Brain (organoid and tissue), 16 donors: ENCODE measurements at places on chromosomes 2 and 18. TPM values are rescaled to one million over a fixed set of nuclear protein-coding genes. Genes with fewer than 3 reads are reported as not detected.

DNA sequence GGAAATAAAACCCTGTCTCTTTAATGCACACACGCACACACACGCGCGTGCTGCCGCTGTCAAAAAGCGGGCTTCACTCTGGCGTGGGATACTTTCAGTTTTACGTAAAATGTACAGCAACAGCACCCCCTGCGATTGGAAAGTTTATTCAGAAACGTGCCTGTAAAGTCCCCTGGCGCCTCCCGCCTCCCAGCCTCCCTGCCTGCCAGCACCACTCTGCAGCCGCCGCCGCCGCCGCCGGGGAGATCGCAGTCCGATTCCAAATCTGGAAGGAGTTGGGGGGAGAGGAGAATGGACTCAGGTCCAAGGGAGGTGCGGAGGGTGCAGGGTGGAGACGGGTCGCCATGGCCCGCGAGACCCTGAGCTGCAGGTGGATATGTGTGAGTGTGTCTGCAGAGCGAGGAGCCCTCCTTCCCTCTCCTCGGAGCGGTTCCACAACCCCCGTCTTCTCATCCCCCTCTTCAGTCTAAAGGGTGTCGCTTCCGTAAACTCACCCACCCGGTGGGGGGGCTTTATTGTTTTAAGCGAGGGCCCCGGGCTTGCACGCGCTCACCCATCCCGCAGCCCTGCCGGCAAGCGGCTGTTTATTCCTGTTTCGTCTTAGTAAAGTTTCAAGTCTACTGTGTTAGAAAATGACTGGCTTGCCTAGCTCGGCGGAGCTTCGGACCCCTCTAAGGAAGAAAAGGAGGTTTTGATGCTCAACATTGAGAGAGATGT, 1.8 kb upstream of the BCL11A start:
- peak; percentile 97 for DNase-seq

RPIA gene
- 16.0 TPM for polyA plus RNA-seq

TFPI gene
- polyA plus RNA-seq = 2.3 TPM

- no peak for DNase-seq
Observed at GRCh38 chr2:215602997-215603396, 167.1 kb upstream of the FN1 start.

DNA sequence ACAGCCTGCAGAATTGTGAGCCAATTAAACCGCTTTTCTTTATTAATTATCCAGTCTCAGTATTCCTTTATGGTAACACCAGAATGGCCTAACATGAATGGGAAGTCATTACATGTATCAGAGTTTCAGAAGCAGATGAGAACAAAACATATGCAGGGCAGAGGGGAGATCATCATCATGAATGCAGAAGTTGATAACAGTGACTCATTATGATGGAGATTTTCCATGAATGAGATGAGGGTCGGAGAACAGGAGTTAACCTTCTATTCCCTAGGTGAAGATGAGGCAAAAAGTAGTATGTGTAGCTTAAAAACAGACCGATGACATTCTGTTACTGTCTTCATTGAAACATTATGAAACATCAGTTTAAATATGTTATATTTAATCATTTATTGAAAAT, 59.5 kb upstream of the PPM1B start:
- DNase-seq = no peak

CRYBA2 gene
- 9.1 TPM for polyA plus RNA-seq

SCN1A gene
- polyA plus RNA-seq = 1.0 TPM

ADGRF3 gene
- 0.22 TPM for polyA plus RNA-seq

MYO5B gene
- 17.7 TPM for polyA plus RNA-seq

DNA sequence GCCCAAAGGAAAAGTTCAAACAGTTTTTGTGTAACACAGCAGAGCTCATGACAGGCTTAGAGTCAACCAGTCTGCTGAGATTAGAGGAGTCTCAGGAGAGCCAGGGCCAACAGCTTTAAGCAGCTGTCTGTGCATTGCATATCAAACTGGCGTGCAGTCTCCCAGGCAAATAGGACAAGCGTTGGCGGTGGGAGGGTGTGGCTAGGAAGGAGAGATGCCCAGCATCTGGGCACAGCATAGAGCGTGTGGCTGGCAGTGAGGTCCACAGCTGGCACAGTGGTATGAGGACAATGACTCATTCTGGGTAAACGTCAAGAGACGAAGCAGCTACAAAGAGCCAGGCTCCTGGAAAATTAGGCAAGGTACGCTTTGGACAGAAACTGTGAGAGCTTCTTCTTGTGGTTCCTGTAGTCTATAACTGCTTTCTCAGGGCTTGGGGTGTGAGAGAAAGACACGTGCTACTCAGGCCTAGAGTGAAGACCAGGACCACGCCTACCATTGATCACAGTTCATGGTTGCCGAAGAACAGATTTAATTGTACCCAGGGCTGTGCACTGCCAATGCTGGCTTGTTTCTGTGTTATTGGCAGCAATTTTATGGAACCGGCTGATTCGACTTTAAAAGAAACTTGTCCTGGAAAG, 14.8 kb downstream of the ZAP70 start:
- DNase-seq = no peak

DNA sequence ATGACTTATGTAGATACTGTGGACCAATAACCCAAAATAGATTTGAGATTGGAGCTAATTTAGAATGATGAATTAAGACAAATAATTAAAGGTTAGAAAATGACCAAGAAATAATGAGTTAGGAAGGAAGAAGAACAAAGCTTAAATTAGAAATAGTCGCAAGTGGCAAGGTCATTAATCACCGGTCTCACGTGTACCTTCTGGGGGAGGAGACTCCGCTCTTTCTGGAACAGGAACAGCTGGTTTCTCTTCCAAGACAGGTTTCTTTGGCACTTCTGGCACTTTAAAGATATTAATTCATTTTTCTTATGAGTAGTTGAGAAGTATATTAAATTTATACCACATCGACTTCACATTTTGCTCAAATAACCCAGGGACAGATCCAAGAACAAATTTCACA, 156.7 kb downstream of the TTN start:
- DNase-seq = peak; percentile 24

- DNase-seq = no peak
Observed at GRCh38 chr2:239539776-239540100, 138.9 kb upstream of the HDAC4 start.

DNA sequence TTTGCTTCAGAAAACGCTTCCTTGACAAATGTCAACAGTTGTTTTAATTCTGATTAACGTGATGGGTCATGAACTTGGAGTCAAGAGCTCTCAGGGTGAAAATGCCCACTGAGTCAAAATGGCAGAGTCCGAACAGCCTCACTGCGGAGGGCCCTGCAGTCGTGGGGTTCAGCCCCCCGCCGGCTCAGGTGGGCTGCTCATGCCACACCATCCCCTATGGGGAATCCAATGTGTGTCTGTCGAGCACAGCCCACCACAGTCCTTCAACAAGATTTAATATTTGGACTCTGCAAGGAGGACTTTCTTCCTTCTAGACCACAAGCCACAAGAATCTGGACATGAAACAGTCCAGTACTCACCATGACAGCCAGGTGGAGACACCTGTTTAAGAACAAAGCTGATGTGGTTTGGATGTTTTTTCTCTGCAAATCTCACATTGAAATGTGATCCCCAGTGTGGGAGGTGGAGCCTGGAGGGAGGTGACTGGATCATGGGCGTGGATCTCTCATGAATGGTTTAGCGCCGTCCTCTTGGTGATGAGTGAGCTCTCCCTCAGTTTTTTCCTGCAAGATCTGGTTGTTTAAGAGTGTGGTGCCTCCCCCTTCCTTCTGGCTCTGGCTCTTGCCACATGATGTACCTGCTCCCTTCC, 201.0 kb downstream of the NDUFA10 start:
- peak; percentile 23 for DNase-seq

KIF1A gene
- 574 TPM for polyA plus RNA-seq

- no peak for DNase-seq
Observed at GRCh38 chr2:237875256-237876060, 16.0 kb downstream of the RAMP1 start.

DNA sequence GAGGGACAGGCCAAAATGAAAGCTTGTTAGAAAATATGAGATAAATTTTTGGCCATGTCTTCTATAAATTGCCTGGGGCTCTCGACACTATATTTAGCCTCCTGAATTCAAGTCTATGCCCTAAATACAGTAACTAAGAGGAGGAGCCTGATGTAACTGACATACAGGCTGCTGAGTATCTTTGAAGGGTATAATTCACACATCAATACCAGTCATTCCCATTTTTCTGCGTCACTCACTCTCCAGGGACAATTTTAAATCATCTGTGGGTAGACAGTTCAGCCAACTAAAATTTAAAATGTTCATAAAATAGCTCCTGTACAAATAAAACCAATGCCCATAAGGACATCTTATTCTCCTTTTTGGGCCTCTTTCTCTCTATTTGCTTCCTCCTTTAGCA, 105.9 kb downstream of the AP1S3 start:
- no peak for DNase-seq

CNGA3 gene
- 10.8 TPM for polyA plus RNA-seq

GRCh38 chr2:27150639-27151230, 1.9 kb downstream of the TCF23 start:
- no peak for DNase-seq

DNA sequence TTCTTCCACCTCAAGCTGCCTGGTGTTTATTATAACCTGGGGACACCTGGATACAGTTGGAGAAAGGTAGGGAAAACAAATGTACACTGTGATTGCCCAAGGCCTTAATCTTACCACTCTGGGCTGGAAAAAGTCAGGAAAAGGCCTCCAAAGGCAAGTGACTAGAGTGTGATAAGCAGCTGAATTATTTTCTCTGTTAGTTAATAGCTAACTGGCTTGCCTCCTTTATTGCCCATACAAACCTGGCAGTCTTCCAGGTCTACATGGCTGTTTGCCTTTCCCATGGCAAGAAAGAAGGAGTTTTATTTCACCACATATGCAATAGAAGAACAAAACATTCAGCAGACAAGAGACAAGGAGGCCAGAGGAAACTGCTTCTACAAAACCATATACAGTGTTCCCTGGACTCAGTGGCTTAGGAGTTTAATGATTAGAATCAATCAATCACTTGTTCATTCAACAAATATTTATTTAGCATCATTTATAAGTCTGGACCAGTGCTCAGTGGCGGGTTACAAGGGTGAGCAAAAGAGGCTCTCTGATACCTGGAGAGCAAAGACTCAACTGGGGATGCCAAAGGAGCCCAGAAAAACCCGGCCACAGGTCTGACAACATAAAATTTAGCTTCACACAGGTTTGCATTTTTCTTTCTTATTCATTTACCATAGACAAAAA, 27.5 kb upstream of the SUCLG1 start:
- DNase-seq = peak; percentile 55

EPHA4 gene
- polyA plus RNA-seq = 6.1 TPM

DNA sequence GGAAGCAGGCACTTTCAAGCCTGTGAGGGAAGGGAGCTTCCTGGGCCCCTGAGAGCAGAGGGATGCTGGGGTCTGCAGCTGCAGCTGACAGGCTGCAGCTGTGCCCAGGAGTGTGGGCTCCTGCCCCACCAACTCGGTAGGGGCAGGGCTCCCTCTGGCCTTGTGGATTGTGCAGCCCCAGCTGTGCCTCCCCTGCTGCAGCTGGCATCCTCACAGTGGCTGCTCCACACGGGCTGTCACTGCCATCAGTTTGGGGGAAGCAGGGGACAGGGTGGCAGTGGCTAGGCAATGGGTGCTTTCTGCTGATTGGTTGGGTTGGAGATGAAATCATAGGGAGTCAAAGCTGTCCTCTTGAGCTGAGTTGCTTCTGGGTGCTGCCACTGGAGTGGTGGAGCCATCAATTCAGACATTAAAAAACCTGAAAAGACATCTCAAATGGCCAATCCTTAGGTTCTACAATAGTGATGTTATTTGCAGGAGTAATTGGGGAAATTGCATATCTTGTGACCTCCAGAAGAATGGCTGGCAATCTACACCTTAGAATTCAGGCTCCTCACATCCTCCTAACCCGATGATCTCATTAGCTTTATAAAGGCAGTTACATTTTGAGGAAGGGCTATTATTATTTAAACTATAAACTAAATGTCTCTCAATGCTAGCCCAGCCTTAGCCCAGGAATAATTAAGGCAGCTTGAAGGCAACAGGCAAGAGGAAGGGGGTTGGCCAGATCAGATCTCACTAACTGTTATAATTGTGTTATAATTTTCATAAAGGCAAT, 41.3 kb downstream of the FAM171B start:
- no peak for DNase-seq

- DNase-seq = no peak
Observed at GRCh38 chr2:216057688-216058193, 23.9 kb downstream of the PECR start.

- DNase-seq = no peak
Observed at GRCh38 chr18:37242826-37243560, 322.6 kb downstream of the CELF4 start.

KIAA2012 gene
- polyA plus RNA-seq = 0.42 TPM

DNA sequence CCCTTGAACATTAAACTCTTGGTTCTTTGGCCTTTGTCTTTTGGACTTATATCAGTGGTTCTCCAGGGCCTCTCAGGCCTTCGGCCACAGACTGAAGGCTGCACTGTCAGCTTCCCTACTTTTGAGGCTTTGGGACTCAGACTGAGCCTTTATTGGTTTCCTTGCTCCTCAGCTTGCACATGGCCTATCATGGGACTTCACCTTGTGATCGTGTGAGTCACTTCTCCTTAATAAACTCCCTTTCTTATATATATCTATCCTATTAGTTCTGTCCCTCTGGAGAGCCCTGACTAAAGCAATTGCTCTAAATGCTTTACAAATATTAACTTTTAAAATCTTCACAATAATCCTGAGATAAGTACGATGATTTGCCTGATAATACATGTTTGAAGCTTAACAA, 353.6 kb upstream of the TRIB2 start:
- DNase-seq = no peak

GRCh38 chr2:53075760-53076159, 691.8 kb upstream of the CHAC2 start:
- peak; percentile 27 for DNase-seq

NPAS2 gene
- polyA plus RNA-seq = 5.3 TPM

GNAL gene
- polyA plus RNA-seq = 2.7 TPM

GRCh38 chr18:60162388-60162787, 210.2 kb downstream of the MC4R start:
- no peak for DNase-seq

GRCh38 chr2:145864501-145864900, 1344.6 kb upstream of the ZEB2 start:
- DNase-seq = no peak

CYP27A1 gene
- polyA plus RNA-seq = 56.6 TPM

UCN gene
- 0.93 TPM for polyA plus RNA-seq

DNA sequence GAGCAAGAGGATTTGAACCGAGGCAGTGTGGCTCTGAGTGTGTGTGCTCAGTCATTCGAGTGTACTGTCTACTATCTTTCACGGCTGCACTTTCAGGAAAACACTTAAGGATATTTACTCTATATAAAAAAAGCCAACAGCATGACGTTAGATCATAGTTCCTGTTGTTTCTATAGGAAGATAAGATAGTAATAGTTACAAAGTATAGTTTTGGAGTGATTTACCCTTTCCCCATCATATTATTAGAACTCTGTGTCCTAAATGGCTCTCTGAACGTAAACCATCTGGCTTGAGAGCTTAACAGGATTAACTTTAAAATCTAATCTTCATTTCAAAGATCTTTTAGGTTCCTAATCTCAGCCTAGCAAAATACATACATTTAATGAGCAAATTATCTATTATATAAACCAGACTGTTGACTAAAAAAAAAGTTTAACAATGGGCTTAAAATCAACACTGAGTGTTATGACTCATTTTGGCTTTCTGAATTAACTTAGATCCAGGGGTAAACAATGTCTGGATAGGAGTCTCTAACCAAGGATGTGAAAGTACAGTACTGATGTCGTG, 150.3 kb upstream of the DNMT3A start:
- no peak for DNase-seq

GRCh38 chr2:170475878-170476277, 239.3 kb upstream of the SP5 start:
- DNase-seq = no peak
